Activated CD4-positive, alpha-beta T cell treated with anti-CD3 and anti-CD28 coated beads for 4 hours (primary cell): ENCODE measurements at places on chromosomes 5 and 9.

DNA sequence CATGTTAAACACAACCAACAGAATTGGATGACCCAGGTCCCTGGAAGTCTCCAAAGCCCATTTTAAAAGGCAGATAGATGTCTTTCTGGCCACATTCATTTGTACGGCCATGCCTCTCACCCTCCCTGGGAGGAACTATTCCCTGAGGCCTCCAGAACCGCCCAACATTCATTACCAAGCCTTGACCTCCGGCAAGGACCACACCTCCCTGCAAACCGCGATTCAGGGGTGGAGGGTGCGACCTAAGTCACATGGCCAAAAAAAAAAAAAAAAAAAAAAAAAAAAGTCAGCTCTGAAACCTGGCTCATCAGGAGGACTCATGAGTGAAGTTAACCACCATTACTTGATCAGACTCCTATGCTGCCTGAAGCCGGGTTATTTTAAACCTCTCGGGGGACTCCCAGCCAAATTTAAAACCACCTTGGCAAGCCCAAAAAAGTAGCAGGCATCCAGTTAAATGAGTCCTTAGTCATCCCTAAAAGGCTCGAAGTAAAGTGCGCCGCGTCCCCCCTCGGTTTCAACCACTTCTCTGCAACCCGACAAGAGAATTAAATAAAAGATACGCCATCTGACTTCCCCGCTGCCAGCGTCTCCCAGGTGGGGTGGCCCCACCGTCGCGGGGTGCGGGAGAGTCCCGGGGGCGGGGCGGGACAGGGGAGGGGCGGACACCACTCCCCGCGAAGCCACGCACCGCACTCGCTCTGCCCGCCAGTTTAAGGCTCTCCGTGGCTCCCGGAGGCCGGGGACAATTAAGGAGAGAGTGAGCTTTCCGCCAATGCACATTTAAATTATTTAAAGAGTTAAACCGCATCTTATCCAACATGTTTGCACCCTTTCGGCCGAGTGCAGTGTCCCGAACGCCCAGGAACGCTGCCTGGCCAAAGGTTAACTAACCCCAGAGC is 2.3 kb downstream of the KLF9 start:
- peak; percentile 73 for DNase-seq

- no peak for DNase-seq
These were observed 95.1 kb upstream of the CTSL start for GRCh38 chr9:87630846-87631245.

GRCh38 chr5:154477382-154478223 is 424 bp downstream of the HAND1 start:
- DNase-seq, result no peak

- DNase-seq, result peak; percentile 10
These were observed 2.8 kb downstream of the DCAF12 start for GRCh38 chr9:34123682-34124081.

DNA sequence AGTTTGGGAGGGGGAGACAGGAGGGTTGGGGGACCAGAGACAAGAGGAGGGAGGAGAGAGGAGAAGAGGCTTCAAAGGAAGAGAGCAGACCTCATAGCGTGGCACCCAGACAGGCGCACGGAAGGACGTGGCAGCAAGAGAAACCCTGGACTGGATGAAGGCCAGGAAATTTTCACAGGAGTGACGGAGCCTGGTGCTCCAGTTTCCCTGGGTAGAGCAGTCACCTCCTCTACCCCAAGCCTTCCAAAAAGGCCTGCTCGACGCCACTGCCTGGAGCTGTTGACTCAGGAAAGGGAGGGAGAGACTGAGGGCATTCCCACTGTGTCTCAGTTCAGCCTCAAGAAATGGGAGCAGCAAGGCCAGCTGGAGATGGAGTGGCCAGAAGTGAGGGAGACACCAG is 19.3 kb downstream of the AK8 start:
- no peak for DNase-seq

DNA sequence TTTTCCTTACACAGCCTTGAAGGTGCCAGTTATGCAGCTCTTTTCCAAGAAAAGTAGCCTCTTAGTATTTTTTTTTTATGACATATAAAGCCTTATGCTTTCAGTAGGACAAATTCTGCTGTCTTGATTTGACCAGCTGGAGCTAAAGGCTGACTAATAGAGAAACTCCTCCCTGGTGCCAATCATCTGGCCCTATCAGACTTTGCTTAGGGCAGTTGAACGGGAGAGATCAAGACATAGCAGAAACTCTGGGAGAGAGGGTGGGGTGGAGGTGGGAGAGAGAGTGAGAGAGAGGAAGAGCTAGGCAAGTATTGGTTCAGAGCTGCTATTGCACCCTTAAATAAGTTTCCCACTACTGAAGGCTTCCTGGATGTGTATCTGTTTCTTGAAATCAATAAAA is 100.2 kb downstream of the SEC61B start:
- DNase-seq, result no peak

GRCh38 chr5:109786206-109786855 is 96.6 kb downstream of the MAN2A1 start:
- DNase-seq, result no peak

DNA sequence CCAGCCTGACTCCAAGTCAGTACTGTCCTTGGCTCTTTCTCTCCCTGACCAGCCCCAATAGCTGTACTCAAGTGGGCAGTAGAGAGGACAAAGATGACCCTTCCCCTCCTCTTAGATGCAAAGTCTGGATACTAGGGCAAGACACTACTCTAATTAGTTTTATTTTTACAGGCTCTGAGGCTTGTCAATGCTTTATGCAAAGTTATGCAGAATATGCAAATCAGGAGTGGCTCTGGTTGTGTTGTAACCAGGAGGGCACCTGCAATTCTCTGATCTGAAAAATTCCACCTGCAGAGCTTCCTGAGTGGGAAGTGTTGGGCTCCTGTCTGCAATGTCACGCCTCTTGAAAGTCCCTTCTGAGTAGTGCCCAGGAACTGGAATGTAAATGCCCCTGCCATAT is 201.5 kb downstream of the RGS3 start:
- no peak for DNase-seq

GRCh38 chr5:170861667-170861916 is 226 bp upstream of the RANBP17 start:
- no peak for DNase-seq

DNA sequence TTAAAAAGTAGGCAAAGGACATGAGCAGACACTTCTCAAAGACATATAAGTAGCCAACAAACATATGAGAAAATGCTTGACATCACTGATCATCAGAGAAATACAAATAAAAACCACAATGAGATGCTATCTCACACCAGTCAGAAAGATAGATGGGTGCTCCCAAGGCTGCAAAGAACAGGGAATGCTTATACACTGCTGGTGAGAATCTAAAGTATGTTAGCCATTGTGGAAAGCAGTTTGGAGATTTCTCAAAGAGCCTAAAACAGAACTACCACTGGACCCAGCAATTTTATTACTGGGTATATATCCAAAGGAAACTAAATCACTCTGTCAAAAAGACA is 154.2 kb downstream of the NDUFS4 start:
- DNase-seq, result no peak

DNA sequence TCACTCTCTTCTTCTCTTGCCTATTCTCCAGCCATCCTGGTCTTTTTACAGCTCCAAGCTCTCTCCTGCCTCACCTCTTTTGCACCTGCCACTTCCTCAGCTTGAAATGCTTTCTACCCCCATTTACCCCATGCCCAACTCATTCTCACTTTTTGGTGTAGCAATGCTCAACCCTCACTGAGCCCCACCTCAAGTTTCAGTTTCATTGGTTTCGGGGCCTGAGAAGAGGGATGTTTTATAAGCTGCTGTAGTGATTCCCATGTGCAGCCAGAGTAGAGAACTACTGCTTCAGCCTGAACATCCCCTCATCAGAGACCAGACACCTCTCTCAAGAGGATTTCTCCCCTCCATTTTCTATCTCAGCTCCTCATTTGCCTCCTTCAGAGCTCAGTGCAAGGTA is 45.2 kb upstream of the FYB1 start:
- DNase-seq, result no peak

GRCh38 chr5:73318308-73318719 is 130.3 kb downstream of the FOXD1 start:
- DNase-seq, result no peak

DNA sequence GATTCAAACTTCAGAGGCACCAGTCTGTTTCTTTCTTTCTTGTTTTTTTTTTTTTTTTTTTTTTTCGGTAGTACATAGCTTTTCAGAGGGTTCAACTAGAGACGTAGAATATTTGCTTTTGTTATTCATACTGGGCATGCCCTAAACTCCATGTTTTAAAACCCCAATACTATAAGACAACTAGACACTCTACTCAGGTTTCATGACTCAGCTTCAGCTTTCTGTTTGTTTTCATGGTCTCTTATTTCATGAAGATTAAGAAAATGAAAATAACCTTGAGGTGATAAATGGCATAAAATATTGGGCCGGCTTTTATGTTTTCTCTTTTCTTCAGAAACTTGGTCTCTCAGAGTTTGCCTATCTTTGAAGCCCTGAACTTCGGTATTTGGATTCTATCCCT is 2126.3 kb upstream of the ACO1 start:
- DNase-seq, result no peak

DNA sequence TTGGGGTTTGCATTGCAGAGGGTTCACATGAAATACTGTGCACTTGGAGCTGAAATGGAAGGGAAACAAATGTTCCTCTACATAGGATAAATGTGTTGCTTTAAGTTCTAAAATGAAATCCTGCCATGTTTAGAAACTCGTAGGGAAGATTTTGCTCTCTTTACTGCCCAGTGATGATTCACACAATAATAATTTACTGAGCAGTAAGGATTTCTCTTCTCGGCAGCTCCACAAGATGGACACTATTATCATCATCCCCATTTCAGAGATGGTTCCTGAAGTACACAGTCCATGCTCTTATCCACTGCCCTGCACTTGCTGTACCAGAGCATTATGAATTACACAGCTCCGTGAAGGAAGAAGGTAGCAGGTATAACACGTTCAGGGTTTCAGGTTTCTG is 4.1 kb downstream of the HACD4 start:
- DNase-seq, result no peak

- DNase-seq, result peak; percentile 20
These were observed 19.8 kb upstream of the SLC9A3 start for GRCh38 chr5:543755-544674.

- no peak for DNase-seq
These were observed 93.0 kb upstream of the NIPAL4 start for GRCh38 chr5:157366741-157367674.

- peak; percentile 56 for DNase-seq
These were observed 63.1 kb downstream of the CXXC5 start for GRCh38 chr5:139711067-139711905.

DNA sequence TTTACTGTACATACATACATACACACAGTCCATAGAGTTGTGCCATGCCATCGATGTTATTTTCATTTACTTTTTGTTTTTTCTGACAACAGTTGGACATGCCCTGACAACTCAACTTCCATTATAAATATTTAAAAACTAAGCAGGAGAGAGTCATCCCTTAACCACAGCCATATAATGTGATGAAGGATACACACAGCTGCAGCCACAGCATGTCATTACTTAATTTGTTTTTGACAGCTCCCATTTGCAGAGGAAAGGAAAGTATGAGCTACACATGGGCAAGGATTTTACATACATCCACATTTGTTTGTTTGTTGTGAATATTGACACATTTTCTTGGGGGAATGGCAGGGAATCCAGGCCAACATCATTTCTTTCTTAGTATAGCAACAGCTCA is 91.5 kb upstream of the TUT7 start:
- no peak for DNase-seq

- no peak for DNase-seq
These were observed 123.5 kb upstream of the EGFLAM start for GRCh38 chr5:38134810-38135209.

GRCh38 chr5:994272-994607 is 14.4 kb upstream of the NKD2 start:
- DNase-seq, result no peak

DNA sequence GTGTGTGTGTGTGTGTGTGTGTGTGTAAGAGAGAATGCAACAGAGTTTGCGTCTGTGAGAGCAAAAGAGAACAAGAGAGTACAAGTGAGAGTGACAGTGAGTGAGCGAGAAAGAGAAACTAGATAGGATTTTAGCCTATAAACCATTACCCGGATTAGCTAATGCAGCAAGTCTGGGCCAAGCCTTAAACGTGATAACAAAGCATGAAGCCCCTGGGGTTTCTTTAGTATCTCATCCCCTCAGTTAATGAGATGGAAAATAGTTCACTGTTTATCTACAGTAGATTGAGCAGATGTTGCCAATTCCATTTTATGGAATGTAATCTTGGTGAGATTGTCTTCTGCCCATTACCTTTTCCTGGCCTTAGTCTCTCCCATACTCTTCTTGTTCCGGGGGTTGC is 114.5 kb downstream of the MAT2B start:
- DNase-seq, result no peak

- no peak for DNase-seq
These were observed 165.6 kb downstream of the MACROH2A1 start for GRCh38 chr5:135233477-135233876.

DNA sequence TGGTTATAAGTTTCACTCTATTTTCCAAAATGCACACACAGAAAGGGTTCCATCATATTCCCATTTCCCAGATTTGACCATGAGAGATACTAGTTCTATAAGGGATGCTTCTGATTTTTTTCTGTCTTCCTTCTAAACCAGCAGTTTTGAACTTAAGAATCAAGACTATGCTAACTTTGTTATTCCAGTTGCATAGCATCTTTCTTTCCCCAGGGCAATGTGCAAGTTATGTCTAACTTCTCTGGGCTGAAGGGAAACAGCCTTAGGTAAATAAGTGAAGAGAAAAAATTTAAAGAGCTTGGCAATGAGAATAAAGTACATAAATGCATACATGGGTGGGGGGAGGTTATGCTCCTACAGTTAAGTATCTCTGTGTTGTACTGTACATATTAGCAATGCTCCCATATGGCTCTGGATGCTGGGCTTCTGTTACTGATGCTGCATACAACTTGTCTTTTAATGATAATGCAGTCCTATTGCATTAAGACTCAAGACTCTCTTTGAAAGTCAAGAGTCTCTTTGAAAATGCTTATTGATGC is 125.8 kb upstream of the SLC12A2 start:
- DNase-seq, result no peak

- no peak for DNase-seq
These were observed 8.7 kb downstream of the APTX start for GRCh38 chr9:32992595-32993238.

- no peak for DNase-seq
These were observed 119.5 kb downstream of the HMHB1 start for GRCh38 chr5:143931476-143931875.
